Ascending aorta (tissue), 2 donors: ENCODE measurements at places on chromosomes 7 and 10.

- DNase-seq: no peak
These were observed 19.2 kb upstream of the SMO start for GRCh38 chr7:129169171-129169671.

DNA sequence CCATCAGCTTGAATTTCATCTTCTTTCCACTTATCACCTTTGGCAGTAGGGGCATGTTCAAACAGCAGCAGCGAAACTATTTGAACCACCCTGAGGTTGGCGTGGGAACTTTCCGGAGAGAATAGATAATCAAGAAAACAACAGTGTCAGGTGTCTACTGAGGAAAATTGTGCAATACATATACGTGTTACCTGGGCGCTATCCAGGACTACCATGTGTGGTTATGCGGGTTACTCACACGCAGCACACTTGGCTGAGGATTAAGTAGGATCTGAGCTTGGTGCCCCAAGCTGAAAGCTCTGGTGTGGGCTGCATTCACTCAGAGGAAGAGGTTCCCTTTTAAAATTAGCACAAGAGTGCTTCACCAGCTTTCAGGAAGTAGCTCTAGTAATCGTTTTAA is 8.8 kb upstream of the ABI1 start:
- no peak for DNase-seq

DNA sequence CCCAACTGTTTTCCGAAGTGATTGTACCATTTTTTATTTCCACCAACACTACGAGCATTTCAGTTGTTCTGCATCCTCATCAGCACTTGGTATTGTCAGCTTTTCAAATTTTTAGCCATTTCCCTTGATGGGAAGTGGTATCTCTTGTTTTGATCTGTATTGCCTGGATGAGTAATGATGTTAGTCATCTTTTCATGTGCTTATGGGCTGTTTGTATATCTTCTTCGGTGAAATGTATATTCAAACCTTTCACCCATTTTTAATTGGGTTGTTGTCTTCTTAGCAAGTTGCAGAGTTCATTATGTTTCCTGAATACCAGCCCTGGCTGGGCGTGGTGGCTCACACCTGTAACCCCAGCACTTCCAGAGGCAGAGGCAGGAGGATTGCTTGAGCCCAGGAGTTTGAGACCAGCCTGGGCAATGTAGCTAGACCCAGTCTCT is 22.1 kb downstream of the CLIP2 start:
- DNase-seq: no peak

GRCh38 chr10:61731638-61732037 is 68.9 kb downstream of the CABCOCO1 start:
- DNase-seq: no peak

DNA sequence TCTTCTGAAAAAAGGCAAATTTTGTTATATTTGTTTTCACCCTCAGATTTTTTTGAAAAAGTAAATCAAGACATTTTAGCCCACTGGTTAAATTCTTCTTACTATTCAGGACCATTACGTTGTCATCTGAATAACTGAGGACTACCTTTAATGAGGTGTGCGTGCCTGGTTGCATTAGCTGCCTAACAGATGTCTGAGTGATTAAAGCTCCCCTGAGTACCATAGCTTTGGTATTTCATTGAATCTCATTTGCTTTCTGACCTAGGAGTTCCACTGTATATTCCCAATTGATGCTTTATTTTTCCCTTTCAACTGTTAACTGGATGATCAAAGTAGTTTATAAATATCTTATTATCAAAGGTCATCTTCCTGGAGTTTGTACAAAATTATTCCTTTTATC is 410.0 kb upstream of the SEMA3D start:
- no peak for DNase-seq

DNA sequence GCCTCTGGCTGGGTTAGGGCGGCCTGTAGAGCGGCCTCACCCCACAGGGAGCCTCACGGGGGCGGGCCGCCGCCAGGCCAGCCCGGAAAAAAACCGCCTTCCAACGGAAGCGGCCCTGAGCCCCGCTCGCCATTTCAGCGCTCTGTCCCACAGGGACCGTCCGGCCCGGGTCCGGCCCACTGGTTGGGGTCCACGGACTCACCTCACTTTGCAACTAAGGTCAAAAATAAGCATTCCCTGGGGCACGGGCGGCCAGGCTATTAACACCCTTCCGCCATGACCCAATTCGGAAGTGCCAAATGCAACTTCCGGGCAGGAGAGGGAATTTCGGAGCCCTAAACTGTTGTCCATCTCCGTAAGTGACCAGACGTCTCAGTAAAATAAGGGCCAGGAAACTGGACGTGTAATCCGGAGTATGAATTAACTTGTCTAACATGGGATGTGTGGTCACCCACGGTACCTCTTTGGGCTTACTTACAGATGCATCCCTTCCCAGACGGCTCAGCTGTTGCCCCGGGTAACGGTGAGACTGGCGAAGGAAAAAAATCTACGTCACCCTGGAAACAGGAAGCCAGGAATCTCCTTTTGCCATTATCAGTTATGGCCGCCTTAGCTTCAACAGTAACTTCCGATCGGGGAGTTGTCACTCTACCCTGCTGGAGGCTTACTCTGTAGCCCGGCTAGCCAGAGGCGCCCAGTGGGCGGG is at the start of gene BBIP1:
Gene BBIP1 (minus strand): TSS at position 538 of the 706 bp plus-strand sequence. CDS start 1,023 bp downstream, outside the sequence.
- DNase-seq: no peak

GRCh38 chr7:55212176-55212575 is 153.0 kb upstream of the LANCL2 start:
- no peak for DNase-seq

GRCh38 chr7:73577627-73578341 is 595 bp downstream of the TBL2 start:
- DNase-seq: no peak

DNA sequence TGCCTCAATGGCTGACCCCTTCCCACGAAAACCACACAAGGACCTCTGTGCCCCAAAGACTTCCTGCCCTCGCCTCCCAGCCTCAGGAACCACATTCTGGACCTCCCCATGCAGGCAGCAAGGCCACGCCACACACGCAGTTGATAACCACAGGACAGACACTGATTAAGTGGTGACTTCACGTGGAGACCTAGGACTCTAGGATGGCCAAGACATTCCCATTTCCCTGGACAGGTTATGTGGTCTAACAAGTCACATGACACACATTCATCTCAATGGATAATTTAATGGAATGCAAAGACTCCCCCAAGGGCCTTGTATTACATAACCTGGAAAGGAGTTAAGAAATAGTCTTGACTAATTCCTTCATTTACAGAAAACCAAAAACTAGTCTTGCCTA is 110.2 kb downstream of the LARP4B start:
- DNase-seq: no peak

DNA sequence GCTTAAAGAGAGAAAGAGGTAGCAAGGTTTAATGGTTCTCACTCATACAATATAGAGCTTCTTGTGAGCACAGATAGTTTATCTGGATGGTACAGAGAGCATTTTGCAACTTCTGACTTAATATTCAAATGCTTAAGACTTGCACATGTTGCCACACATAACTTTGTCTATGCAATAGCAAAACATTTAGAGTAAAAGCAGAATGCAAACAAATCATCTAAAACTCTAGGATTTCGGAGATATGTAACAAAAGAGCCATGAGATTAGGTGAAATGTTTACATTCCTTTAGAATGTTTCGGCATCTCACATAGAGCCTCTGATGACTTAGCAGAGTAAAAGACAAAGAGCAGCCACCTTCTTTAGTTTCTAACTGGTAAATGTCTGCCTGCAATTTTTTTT is 717.1 kb upstream of the LRRN3 start:
- DNase-seq: no peak

- DNase-seq: no peak
These were observed 29.9 kb downstream of the CDK14 start for GRCh38 chr7:90626013-90626412.

GRCh38 chr7:16083931-16084330 is 337.4 kb downstream of the CRPPA start:
- DNase-seq: no peak

DNA sequence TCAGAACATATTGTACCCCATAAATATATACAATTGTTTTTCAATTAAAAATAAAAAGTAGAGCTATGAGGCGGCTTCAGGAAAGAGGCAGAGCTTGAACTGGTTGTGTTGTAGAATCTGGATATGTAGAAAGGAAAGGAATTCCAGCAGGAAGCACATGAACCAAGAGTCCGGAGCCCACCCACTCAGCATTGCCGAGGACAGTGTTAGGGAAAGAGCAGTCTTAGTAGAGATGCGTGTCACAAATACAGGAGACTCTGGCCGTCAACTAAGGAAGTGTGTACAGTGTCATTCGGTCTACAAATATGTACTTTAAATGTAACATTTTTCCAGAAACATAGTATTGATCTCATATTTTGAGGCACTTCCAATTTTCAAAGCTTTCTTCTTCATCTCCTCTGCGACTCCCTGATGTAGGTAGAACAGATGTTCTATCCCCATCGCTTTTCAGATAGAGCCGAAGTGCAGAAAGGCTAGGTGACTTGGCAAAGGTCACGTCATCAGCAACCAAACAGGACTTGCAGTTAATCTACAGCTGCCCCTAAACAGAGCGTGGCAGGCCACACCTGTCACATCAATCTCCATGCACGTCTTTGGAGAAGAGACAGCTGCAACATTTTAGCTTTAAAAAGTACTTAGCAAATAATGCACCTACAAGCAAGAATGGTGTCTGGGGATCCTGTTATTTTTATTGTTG is 25.3 kb upstream of the GJD4 start:
- DNase-seq: no peak

DNA sequence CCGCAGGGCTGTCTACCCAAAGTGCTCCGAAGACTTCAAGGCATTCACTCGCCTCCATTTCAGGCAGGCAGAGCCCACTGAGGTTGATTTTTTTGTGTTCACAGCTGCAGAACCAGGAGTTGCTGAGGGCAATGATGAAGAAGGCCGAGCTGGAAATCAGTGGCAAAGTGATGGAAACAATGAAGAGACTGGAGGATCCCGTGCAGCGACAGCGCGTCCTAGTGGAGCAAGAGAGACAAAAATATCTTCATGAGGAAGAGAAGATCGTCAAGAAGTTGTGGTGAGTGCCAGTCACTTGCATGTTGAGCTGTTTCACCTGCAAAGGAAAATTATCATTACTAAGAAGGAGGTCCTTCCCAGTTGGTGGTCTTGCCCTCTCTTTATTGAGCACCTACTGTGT is 210.5 kb downstream of the ARHGAP21 start:
- no peak for DNase-seq

- DNase-seq: no peak
These were observed 353.4 kb downstream of the FGFR2 start for GRCh38 chr10:121244818-121245217.
